ENCODE measurements at places on chromosomes 5 and 9.

- no peak for DNase-seq
Measured at GRCh38 chr5:58346041-58346440, 113.8 kb downstream of the PLK2 start.

- no peak for DNase-seq
Measured at GRCh38 chr5:36935805-36936204, 59.2 kb downstream of the NIPBL start.

DNA sequence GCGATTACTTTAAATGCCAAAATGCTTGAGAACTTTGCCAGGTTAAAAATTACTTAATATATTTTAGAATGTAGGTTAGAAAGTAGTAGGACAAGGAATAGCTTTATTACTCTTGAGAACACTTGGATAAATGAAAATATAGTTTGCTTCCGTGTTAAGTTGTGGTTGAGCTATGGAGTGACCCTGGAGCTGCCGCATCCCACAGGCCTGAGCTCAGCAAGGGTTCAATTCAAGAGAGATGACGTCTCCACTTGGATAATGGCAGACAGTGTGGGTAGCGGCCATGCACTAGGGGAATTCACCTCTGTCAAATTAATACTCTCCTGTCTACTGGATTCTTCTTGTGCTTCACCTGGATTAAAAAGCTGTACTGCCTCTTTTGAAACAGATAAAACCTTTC lies 105.0 kb downstream of the GAPVD1 start:
- no peak for DNase-seq

GRCh38 chr5:11878814-11879213 lies 25.4 kb downstream of the CTNND2 start:
- DNase-seq, result no peak

DNA sequence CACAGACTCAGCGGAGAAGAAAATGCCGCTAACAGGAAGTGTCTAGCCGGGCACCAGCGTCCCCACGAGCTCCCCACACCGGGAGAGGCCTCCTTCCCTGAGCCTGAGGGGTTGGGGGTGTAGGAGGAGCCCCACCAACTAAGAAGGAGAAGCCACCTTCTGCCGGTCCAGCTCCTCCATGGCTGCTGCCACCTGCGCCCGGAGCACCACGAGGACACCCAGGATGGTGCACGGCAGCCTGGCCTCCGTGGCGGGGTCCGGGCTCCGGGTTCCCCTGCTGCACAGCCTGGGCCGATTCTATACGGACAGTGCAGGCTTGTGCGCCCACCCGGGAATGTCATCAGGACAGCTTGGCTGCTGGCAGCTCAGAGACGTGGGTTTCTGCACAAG lies 297 bp downstream of the LCN8 start:
- DNase-seq, result no peak

- no peak for DNase-seq
Measured at GRCh38 chr9:32906213-32906612, 95.2 kb downstream of the APTX start.

DNA sequence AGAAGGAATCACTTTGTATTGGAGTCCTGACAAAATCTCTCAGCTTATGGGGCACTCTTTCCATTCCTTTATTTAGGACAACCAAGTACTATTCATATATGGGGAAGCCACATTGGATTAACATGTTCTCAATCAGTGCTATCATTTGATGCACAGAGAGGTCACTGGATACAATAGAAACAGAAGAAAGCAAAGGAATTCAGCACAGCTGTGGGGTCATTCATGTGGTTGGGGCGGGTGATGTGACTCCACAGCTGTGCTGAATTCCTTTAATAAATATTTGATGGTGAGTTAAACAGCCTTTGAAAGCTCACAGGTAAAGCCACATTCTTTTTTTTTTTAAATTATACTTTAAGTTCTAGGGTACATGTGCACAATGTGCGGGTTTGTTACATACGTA lies 854 bp upstream of the TEX48 start:
- DNase-seq, result no peak

- DNase-seq, result no peak
Measured at GRCh38 chr5:68562308-68562707, 346.8 kb downstream of the PIK3R1 start.

- DNase-seq, result no peak
Measured at GRCh38 chr9:22107202-22108045, 98.3 kb upstream of the CDKN2B start.

GRCh38 chr9:12993466-12993865 lies 218.6 kb downstream of the LURAP1L start:
- no peak for DNase-seq

GRCh38 chr5:14296533-14297331 lies 153.6 kb downstream of the TRIO start:
- no peak for DNase-seq

- no peak for DNase-seq
Measured at GRCh38 chr5:25020454-25020853, 375.7 kb upstream of the CDH10 start.

DNA sequence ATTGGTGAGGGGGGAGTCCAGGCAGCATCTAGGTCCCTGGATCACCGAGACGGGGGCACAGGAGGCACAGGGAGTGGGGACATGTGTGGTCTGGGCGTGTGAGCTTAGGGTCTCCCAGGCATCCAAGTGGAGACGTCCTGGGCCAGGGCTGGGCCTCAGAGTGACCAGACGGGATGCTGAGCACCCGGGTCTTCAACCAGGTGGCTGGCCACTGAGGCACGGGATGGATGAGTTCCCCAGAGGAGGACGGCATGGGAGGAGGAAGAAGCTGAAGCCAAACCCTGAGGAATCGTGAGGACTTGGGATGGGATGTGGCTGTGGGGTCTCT lies 88.0 kb downstream of the LMX1B start:
- no peak for DNase-seq

DNA sequence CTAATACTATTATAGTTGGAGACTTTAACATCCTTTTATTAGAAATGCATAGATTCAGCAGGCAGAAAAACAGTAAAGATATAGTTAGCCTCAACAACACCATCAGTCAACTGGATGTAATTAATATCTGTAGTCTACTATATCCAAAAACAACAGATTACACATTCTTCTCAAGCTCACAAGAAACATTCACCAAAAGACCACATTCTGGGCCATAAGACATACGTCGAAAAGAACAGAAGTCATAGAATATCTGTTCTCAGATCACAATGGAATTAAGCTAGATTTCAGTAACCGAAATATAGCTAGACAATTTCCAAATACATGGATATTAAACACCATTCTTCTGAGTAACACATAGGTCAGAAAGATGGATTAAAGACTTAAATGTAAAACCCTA lies 336.6 kb upstream of the RPS23 start:
- no peak for DNase-seq

GRCh38 chr9:14391620-14392019 lies 77.7 kb upstream of the NFIB start:
- DNase-seq, result no peak

Data from BJ (cell line).